Activated CD4-positive, alpha-beta memory T cell treated with anti-CD3 and anti-CD28 coated beads for 36 hours (primary cell): ENCODE measurements at places on chromosomes 2 and 18. TPM values are rescaled to one million over a fixed set of nuclear protein-coding genes. Genes with fewer than 3 reads are reported as not detected.

DNA sequence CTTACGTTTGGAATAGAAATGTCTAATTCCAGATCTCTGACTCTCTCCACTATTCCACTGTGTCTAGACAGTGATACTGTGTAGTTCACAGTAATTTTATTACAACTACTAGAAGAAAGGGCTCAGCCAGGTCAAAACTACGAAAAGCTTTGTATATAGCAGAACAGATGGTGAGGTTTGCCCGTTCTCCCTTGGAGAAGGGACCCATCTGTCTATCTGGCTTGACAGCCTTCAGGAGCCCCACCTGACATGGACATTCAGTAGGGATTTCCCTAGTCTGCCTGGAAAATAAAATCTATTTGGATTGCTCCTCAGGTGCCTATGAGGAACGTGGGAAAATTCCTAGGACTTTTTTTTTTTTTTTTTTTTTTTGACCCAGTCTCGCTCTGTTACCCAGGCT is 435.4 kb downstream of the NRXN1 start:
- no peak for DNase-seq

GRCh38 chr2:241857041-241857541 is 1.6 kb downstream of the PDCD1 start:
- no peak for DNase-seq

DNA sequence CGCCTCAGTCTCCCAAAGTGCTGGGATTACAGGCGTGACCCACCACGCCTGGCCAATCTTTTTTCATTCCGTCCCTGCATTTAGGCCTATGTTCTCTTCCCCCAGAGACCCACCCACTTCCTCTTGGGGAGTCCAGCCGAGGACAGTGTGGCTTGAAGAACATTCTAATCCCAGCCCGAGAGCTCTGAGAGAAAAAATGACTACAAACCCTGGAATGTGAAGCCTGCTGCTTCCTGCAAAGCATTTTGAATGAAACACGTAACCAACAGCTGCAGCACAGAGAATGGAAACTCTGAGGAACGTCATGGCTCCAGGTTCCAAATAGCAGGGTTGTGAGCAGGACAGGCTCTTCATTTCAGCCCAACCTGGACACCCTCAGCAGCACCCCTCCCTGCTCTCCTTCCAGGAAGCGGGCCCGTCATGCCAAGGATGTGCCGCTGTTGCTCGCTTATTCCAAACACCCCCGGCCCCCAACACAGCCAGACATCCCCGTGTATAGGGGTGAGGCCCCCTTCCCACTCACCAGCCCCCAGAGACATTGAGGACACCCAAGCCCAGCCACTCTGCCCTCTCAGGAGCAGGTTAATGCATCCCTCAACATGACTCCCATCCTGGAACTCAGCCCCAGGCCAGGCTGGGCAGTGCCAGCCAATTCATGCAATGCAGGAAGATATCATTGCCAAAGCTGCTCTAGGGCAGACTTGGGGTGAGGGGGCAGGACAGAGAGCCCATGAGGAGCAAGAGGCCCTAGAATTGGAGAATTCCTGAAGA is 139.8 kb downstream of the ZFP36L2 start:
- no peak for DNase-seq

DNA sequence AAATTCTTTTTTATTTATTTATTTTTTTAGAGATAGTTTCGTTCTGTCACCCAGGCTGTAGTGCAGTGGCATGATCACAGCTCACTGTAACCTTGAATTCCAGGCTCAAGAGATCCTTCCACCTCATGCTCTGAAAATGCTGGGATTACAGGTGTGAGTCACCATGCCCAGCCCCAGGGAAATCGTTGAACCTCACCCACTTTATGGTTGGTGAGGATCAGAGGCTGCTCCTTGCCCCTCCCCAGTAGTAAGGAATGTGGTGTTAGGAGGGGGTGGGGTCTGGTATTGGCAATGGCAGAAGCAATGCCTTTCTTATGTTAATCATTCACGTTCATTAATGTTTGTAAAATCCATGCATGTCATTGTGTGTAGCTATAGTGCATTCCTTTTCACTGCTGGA is 161.9 kb downstream of the SUCLG1 start:
- no peak for DNase-seq

DNA sequence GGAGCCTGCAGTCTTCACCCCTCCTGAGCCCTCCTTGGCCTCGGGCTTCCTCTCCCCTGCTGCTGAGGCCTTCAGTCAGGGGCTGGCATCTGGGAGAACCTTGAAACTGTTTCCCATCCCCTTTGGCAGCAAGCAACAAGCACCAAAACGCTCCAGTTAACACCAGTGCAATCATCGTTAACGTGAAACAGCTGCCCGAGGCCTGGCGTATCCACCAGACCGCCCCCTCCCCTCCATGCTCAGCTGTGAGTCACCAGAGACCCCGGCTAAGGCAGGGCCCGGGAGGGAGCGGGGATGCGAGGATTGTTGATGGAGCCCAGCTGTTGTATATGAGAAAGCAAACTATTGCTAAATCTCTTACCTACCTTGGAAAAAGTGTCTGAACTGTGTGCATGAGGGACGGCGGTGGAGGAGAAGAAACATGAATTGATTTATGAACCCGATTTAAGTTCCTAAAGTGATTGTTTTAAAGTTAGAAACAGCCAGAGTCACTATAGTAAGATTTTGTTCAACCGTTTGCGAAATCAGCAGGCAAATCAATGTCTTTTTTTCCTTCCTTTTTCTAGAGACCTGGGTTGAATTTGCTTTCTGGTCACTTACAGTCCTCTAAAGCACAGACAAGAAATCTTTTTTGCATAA is 5.2 kb downstream of the ZFP36L2 start:
- DNase-seq = peak; percentile 58

DNA sequence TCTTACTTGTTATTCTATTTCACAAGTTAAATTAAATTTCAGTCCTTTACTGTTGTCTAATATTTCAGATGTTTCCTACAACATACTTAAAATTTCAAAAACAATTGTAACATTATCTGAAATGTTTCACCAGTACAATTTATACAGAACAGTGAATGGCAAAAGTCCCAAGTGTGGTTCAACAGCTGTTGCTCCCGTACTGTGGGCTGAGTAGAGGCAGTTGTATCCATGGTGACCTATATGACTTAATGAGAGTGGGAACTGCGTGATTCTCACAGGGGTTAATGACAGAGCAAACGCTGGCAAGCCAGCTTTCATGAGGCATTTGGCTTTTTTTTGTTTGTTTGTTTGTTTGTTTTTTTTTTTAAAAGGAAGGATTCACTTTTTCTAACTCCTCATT is 5.3 kb upstream of the PLCL1 start:
- no peak for DNase-seq

DNA sequence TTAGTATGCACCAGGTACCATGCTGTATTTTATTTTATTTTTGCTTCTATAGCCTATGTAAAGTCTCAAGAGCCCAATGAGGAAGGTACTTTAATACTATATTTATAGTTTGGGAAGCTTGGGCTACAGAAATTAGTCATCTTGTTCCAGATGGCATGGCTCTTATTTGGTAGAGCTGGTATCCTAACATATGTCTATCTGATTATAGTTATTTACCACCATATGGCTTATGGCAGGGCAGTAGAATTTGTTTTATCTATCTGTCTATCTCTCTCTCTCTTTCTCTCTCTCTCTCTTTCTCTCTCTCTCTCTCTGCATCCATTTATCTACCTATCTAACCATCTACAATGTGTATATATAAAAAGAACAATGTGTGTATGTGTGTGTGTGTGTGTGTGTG is 1293.7 kb upstream of the SLC39A10 start:
- no peak for DNase-seq

DNA sequence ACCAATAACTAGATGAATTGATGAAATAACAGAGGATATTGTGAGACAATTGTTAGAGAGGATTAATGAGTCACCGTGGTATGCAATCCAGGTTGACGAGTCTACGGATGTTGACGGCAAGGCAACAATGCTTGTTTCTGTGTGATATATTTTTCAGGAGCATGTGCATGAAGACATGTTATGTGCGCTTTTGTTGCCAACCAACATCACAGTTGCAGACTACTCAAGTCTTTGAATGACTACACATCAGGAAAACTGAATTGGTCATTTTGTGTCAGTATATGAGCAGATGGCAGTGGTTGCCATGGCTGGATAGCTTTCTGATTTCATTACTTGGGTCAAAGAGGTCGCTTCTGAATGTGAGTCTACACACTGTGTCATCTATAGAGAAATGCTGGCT is 96.8 kb upstream of the CRACDL start:
- DNase-seq = no peak

GRCh38 chr2:33859176-33859575 is 260.1 kb upstream of the FAM98A start:
- DNase-seq = no peak

DNA sequence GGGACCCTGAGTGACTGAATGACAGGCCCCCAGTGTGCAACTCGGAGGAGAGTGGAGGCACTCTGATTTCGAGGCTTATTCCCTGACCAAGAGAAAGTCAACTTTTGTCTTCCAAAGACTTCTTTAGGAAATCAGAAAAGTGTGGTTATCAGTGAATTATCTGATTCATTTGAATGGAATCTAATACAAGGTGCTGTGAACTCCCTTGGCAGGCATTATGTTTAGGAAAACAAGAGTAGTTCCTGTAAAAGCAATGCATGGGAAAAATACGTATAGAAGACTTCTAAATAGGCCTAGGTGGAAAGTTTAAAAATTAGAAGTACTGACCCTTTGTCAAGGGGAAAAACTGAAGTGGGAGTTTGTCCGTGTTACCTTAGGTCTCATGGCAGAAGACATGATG is 269.4 kb downstream of the GBX2 start:
- no peak for DNase-seq

DNA sequence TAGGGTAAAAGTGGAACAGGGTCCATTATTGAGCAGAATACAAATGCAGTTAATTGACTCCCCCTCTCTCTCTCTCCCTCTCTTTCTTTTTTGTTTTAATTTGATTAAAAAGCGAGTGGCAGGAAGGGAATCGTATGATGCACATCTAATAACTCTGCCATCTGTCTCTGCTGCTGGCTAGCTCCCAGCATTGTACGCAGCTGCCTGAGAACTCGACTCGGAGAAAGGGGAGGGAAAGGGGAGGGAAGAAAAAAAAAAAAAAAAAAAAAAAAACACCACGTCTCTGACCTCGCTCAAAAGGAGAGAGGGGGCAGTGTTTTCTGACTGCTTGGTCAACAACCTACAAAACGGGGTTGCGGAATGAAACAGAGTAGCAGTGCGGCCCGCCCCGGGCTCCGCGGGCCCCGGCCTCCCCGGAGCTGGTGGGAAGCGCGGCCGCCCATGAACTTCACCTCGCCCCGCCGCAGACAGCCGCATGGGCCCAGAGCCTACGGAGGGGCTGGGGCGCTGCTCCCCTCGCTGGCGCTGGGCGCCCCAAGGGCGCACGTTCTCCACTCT is 265.7 kb downstream of the TCF4 start:
- no peak for DNase-seq

GRCh38 chr18:25062720-25063119 is 289.2 kb downstream of the ZNF521 start:
- no peak for DNase-seq

DNA sequence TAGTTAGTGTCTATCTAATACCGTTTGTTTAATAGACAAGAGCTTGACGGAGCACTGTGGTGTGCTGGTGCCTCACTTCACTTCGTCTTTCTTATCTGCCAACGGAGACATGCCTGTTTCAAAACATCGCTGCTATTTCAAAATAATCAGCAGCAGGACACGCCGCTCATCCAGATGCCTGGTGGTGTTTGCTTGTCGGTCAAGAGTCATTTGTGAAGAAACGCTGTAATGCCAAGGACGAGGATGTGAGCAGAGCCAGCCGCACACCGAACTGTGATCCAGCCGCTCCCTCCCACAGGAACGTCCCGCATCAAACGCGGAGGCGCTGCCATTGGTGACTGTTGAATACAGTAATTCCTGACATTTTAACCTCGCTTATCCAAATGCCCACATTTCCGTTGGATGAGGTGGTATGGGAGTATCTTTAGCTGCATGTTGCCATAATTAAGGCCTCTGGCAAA is 432.4 kb downstream of the FBXO15 start:
- no peak for DNase-seq

GRCh38 chr2:217335341-217335966 is 475.6 kb upstream of the TNP1 start:
- no peak for DNase-seq

DNA sequence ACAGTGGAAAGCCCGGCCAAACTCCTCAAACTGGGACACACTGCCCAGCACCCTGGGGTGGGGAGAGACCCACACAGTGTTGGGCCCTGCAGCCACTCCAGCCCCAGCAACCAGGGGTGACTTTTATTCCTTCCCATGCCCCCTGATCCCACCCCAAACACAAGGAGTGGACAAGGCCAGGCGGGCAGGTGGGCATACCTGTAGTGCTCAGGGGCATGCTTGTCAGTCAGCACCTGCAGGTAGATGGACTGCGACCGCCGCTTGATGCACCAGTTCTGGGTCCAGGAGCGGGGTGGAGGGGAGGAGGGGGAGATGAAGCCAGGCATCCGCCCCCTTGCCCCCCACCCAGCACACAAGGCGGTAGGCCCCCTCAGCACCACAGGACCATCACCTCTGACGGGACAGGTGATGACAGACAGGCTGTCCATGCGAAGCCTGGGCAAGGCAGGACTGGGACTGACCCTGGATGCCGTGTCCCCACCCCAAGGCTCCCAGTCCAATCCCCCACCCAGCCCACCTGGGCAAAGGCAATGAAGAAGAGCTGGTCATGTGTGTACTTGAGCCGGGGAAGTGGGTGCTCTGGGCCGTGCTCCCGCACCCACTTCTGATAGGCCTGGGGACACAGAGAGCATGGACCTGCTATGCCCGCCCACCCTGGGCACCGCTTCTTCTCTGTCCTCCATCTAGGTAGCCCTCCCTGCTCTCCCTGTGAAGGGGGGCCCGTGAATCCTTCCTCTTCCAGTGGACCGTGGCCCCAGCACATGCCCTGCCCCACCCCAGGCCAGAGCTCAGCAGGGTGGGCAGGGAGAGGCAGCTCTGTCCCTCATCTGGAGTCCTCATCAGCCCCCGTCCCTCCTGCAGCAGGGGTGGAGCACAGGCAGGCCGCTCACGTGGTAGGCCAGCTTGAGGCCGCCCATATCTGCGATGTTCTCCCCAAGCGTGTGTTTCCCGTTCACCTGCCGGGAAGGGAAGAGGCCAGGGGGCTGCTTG is 7.1 kb downstream of the ECEL1 start:
- DNase-seq = no peak

DNA sequence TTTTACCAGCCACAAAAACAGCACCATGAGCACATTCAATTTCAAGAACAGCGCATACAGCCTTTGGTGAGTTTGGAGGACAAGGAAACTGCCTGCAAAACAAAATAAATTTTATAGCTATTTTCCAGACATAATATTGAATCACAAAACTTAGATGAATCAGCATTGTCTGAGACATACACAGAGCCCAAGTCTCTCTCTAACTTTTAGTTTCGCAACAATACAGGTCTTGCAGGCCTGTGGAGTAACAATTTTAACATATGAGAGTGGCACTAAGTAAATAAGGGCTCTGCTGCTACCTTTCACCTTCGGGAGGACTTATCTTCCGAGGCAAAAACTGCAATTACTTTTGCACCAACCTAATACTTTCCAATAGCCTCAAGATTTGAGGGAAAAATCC is 56.1 kb upstream of the PEX13 start:
- no peak for DNase-seq

GRCh38 chr18:34039201-34039600 is 185.5 kb downstream of the NOL4 start:
- DNase-seq = no peak

The RAPH1 gene
- total RNA-seq = 13.1 TPM

The DLGAP1 gene
- 0.45 TPM for total RNA-seq

The LYG2 gene
- total RNA-seq = not detected

The REG1B gene
- not detected for total RNA-seq

The SCN1A gene
- not detected for total RNA-seq

The CAVIN2 gene
- total RNA-seq = not detected

The RAB27B gene
- total RNA-seq = 0.22 TPM

The KATNAL2 gene
- 0.69 TPM for total RNA-seq

The ITGA6 gene
- 8.6 TPM for total RNA-seq

The ZSWIM2 gene
- not detected for total RNA-seq
